ENCODE measurements at places on chromosomes 1 and 21.

- DNase-seq: no peak
Observed at GRCh38 chr1:1623631-1624442, 8.1 kb upstream of the MMP23B start.

DNA sequence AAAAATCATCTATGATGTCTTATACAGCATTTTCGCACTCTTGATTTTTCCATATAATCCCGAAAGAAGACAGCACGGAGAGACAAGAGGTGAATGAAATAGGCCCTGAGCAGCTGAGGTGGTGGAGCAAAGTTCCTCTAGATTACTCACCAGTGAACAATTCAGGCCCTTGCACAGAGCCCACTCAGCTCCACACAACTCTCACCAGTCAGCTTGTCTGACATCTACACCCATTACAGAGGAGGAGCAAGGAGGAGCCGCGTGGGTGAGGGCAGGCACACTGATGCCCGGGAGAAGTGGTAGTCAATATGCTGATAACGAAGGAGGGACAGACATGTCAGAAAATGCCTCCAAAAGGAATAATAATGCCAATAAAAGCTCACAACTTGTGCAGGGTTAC lies 59.9 kb downstream of the DNM3 start:
- no peak for DNase-seq

DNA sequence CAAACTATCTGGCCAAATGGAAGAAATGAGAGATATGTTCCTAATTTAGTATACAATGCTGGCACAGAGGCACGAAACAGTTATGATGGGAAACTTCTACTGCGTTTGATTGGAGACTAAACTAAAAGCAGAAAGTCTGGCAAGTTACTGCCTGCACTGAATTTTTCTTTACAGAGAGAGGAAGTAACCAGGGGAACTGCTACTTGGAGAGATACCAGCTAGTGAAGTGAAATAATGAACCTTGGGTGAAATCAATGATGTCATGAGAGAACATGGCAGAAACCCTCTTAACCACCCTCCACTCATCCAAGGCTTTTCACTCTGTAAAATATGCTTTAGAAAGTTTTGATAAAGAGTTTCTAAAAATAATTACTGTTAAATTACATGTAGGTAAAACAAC lies 29.3 kb downstream of the NIBAN1 start:
- no peak for DNase-seq

GRCh38 chr1:21931171-21932093 lies 5.7 kb downstream of the HSPG2 start:
- no peak for DNase-seq

DNA sequence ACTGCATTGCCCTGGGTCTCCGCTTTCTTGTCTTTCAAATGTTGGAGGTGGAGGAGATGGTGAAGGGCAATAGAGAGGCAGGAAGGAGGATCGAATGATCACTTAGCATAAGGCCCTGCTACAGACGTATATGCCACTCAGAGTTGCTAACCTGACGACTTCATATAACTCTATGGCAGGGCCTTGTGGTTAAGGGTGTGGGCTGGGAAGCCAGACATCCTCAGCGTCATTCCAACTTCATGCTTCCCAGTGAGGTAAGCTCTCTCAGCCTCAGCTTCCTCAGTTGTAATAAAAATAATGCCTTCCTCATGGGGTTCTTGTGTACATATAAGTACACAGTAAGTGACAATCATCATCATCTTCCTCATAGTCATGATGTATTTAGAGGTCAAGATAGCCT lies 54.6 kb downstream of the CASQ2 start:
- no peak for DNase-seq

DNA sequence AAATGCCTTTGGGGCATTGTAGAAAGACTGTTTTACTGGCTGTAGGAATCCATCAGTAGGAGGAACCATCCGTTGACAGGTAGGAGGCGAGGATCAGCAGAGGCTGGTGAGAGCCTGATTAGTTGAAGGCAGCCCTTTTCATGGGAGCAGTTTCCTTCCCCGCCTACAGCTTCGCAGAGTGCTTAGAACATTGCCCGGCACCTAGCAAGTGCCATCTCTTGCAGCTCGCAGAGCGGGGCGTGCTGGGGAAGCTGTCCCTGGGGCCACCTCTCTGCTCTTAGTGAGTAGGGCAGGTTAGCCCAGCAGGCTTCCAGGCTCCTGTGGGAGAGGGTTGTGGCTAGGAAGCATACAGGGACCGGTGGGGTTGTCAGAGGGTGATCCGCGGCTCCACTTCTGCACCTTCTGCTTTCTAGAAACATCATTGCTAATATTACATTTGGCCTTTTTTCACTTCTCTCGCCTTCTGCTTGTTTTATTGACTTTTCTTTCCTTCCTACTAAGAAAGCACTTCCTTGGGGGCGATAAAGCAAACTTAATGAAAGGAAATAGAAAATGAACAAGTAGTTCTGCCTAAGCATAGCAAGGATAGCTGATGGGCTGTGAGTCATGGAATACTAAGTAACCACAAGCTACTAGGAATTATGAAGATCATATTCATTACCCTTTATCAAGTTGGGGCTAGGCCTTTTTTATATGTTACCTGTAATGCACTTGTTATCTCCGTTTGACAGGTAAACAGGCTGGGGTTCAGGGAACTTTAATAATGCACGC lies 176.7 kb downstream of the GALNT2 start:
- DNase-seq: no peak

Data from activated naive CD4-positive, alpha-beta T cell (primary cell).